Sigmoid colon (tissue), 7 donors: ENCODE measurements at places on chromosomes 12 and 14. TPM values are rescaled to one million over a fixed set of nuclear protein-coding genes. Genes with fewer than 3 reads are reported as not detected.

MYF5 gene
- total RNA-seq, result not detected

BDKRB2 gene
- total RNA-seq, result 4.3 TPM

BCL11B gene
- total RNA-seq, result 0.14 TPM

FAM234B gene
- 5.0 TPM for total RNA-seq

CARMIL3 gene
- 0.16 TPM for total RNA-seq

GRCh38 chr12:30694412-30695198 lies 1.1 kb downstream of the IPO8 start:
- peak; percentile 67 for DNase-seq
- peak overlapping the region; percentile 99 for H3K4me3 ChIP-seq
- H3K4me1 ChIP-seq, result peaks cover 42% of the 10 kb centered on the region
- peak overlapping the region; percentile 87 for H3K27ac ChIP-seq

DNA sequence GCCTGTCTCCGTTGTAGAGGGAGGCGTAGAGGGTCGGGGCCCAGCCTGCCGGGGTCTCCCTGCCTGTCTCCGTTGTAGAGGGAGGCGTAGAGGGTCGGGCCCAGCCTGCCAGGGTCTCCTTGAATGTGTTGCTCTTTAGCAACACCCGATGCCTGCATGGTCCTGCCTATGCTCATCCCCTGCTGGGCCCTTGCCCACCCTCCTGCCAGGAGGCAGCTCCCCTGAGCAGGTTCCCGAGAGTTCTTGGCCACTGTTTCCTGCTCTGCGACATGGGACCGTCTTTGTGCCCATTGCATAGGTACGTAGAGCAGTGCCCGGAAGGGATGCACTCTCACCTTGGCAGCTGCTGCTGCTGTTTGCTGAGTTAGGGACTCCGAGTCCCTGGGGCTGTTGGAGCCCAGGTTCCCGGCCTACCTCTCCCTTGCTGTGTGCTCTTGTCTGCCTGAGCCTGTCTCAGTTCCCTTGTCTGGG lies 3.3 kb downstream of the KIF26A start:
- H3K36me3 ChIP-seq, result no peaks in the 10 kb centered on the region
- no peak overlapping the region for H3K4me3 ChIP-seq
- DNase-seq, result peak; percentile 61
- H3K4me1 ChIP-seq, result peaks cover 28% of the 10 kb centered on the region
- no peak overlapping the region for H3K27ac ChIP-seq

DNA sequence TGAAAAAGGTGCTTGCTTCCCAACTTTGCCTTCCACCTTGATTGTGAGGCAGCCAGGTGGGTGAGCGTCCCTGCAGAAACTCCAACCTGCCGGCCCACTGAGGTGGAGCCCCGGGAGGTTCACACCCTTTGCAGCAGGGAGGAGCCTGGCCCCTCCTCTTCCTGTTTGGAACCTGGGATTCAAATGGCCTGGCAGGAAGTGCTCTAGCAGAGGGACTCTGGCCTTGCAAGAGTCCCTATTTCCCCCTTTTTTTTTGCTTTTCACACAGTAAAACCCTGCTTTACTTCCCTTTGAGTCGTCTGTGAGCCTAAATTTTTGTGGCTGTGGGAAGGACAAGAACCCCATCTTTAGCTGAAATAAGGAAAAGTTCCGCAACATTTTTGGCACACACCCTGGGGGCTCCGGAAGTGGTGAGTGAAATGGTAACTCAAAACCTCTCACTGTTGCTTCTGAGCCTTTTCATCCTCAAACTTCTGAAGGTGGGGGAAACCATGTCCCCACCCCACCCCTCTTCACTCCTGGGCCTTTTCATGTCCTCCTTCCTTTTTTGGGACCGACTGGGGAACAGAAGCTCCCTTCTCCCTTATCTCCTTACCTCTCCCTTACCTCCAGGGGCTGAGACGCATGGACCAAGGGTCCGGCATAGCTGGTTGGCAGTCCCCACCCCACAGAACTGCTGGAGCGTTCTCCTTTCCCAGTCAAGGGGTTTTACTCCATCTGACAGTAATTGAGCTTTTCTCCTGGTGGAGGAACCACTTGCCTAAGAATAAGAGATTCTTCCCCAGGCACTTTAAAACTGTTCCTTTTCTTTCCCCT lies 102.0 kb downstream of the KCNMB4 start:
- no peaks in the 10 kb centered on the region for H3K4me1 ChIP-seq
- no peak overlapping the region for H3K4me3 ChIP-seq
- DNase-seq, result no peak
